Right renal cortex interstitium (tissue), 3 donors: ENCODE measurements at places on chromosomes 16 and 17. TPM values are rescaled to one million over a fixed set of nuclear protein-coding genes. Genes with fewer than 3 reads are reported as not detected.

The KCNJ18 gene
- not detected for polyA plus RNA-seq

- no peak for DNase-seq
Observed at GRCh38 chr17:2181206-2181896, 122.2 kb downstream of the SMG6 start.

DNA sequence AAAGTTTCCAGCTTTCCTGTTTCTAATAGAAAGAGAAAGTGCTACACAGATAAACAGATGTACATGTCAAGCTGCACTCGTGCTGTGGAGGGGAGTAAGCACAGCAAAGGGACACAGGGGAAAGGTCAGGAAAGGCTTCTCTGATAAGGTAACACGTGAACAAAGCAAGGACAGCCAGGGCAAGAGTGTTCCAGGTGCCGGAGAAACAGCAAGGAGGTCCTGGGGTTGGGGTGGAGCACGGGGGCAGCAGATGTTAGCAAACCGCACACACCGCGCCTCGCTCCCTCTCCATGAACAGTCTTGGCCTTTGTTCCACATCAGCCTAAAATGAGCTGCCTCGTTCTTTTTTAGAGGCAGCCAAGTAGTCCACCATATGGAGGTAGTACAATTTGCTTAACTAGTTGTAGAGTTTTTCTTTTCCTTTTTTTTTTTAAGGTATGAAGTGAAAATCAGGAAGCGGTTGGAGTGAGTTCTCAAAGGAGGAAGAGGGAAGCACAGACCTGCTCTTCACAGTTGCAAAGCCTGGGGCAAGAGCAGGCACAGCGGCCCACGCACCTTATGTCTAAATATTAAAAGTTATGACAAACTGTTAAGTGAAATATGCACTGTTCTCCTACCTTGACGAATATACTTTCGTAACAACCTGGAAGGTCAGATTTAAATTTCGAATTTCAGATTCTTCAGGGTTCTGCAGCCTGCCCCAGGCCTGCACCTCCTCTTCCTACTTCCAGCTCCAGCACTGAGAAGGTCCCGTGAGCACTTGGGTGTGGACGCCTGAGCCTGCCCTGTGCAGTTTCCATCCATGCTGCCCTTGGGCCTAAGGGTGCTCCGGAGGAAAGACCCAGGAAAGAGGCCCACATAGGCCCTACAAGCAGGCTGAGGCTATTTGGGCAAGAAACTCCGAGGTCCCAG lies 41.5 kb upstream of the RPH3AL start:
- no peak for DNase-seq

The AGRP gene
- polyA plus RNA-seq, result not detected

- DNase-seq, result no peak
Observed at GRCh38 chr16:49857423-49858181, 1.7 kb upstream of the ZNF423 start.

The SLC5A10 gene
- 0.42 TPM for polyA plus RNA-seq

The C17orf67 gene
- 1.2 TPM for polyA plus RNA-seq

GRCh38 chr17:54900457-54901229 lies at the start of gene TOM1L1:
TOM1L1 (plus strand) TSS chr17:54900852; CDS start chr17:54900866, 14 bp downstream.
- no peak for DNase-seq

The COX10 gene
- polyA plus RNA-seq, result 17.5 TPM

DNA sequence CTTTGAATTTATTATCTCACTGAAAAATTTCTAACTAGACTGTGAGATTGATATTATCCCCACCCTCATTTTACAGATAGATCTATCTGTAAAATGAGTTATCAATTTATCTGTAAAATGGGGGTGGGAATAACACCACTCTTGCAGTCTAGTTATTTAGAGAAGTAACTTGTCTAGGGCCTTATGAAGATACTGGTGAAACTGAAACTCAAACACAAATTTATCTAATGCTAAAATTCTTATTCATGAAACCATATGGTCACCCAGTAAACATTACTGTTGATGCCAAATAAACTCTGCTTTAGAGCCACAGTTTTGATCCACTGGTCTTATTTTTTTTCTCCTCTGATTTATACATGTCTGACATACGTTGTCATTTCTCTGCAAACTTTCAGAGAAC lies 52.1 kb upstream of the SMIM36 start:
- DNase-seq, result no peak

GRCh38 chr17:8662973-8663372 lies 32.4 kb upstream of the MYH10 start:
- no peak for DNase-seq

DNA sequence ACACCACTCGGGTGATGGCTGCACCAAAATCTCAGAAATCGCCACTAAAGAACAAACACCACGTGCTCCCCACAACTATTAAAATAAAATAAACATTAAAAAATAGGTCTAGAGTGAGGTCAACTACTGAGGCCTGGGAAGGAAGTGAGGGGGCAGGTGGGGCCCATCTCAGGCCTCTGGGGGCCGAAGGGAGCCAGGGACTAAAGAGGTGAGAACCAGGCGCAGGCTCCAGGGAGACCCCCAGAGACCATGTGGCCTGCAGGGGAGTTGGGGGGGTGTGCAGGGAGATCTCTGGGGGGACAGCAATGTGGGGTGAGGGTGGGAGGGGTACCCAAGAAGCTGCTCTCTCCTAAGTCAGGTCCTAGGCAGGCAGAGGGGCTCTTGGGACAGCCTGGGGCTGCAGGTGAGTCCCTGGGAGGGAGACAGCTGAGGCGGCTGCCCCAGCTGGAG lies 111.3 kb upstream of the SMURF2 start:
- DNase-seq, result no peak

DNA sequence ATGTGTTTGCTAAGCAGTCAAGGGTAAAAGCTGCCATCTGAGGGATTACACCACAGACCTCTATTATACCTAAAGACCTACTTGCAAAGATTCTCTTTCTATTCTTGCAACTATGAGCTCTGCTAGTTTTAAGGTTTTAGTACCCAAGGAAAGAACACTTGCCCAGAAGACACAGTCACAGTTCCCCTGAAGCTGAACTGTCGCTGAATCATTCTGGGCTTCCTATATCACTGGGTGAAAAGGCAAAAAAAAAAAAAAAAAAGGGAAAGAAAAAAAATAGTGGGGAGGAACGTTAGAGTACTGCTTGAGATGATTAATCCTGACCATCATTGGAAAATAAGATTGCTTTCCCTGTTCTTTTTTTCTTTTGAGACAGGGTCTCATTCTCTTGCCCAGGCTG lies 37.9 kb downstream of the LYRM1 start:
- no peak for DNase-seq

The PRSS53 gene
- 0.60 TPM for polyA plus RNA-seq

GRCh38 chr17:16418685-16419068 lies 3.3 kb downstream of the TRPV2 start:
- DNase-seq, result no peak

GRCh38 chr16:71426069-71426879 lies 15.6 kb downstream of the TLE7 start:
- no peak for DNase-seq

DNA sequence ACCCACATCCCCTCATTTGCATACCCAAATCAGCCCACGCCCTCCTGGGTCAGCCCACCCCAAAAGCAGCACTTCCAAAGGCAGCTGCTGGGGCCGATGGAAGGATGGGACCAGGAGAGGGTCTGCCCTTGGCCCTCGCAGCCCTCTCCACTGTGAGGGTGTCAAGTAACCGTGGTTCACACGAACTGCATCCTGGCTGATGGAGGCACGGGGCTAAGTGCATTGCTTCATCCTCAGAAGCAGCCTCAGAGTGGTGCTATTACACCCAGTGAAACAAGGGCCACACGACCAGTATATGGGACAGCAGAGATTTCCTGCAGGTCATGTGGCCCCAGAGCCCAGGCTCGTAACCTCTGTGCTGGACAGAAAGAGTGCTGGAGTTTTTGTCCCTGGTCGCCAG lies 13.2 kb upstream of the ATP2A3 start:
- DNase-seq, result no peak

The TAT gene
- polyA plus RNA-seq, result 0.07 TPM

The KRT17 gene
- 1.6 TPM for polyA plus RNA-seq

- DNase-seq, result no peak
Observed at GRCh38 chr16:1149101-1149636, 3.7 kb upstream of the CACNA1H start.

- no peak for DNase-seq
Observed at GRCh38 chr16:56332464-56333079, 92.8 kb downstream of the AMFR start.

The CIITA gene
- 6.3 TPM for polyA plus RNA-seq

DNA sequence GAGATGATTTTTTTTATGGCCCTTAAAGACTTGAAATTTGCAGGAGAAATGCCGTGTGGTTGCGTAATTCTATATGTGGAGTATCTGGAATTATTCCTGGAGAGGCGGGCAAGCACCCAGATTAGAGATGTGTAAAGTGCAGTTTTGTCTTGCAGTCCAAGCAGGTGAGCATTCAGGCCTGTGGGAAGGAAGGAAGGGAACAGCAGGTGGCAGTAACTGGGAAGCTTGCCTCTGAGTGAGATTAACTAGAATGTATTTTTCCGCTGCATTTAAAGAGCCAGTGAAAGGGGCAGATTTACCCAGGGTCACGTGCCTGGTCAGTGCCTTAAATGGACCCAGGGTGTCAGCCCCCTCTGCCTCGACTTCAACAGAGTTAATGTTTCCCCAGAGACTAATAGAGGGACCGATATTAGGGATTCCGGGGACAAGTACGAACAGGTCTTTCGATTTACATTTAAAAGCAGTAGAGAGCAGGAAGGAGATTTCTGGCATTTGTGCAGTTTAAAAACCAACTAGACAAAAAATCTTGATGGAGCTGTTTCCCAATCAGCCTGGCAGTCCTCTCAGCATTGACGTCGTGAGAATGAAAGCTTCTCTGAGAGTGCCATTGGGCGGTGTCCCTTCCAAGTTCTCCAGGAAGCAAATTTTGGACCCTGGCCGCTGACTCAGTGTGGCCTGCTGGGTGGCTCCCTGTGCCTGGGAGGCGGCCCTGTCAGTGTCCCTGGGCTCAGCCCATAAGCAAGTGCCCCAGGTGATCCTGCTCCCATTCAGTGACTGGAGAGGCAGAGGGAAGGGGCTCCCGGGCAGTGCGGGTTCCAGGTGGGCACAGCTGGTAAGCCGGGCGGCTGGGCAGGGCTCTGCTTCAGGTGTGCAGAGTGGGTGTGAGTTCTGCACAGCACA lies 38.2 kb downstream of the KSR1 start:
- no peak for DNase-seq

DNA sequence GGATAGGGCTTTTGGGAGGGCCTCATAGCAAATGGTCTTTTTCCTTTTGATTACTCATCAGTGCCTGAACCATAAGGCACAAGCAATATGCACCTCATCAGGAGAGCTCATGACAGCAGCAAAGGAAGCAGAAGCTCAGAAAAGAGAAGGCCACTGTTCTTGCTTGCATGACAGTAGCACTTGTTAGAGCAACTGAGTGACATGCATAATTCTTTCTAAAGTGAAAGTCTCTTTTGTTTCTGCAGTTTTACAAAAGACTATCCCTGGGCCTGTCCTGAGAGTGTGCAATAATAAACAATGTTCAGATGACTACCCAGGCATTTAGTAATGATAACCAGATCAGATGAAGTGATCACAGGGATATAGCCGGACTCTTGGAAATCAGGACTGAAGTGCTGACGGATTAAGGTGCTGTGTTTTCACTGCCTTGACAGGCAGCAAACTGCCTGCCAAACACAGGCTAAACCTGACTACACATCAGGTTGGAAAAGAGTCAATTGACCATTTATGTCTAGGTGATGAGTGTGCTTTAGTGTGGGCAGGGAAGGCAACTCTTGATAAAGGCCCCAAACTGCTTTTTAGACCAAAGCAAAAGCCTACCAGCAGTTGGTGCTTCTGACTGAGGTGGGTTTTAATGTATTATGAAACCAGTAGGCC lies 1860.3 kb downstream of the TP53TG3F start:
- no peak for DNase-seq

GRCh38 chr17:44503147-44504029 lies at the start of gene GPATCH8:
GPATCH8 (minus strand) TSS chr17:44503406; CDS start chr17:44503370, 36 bp downstream.
- peak; percentile 89 for DNase-seq

DNA sequence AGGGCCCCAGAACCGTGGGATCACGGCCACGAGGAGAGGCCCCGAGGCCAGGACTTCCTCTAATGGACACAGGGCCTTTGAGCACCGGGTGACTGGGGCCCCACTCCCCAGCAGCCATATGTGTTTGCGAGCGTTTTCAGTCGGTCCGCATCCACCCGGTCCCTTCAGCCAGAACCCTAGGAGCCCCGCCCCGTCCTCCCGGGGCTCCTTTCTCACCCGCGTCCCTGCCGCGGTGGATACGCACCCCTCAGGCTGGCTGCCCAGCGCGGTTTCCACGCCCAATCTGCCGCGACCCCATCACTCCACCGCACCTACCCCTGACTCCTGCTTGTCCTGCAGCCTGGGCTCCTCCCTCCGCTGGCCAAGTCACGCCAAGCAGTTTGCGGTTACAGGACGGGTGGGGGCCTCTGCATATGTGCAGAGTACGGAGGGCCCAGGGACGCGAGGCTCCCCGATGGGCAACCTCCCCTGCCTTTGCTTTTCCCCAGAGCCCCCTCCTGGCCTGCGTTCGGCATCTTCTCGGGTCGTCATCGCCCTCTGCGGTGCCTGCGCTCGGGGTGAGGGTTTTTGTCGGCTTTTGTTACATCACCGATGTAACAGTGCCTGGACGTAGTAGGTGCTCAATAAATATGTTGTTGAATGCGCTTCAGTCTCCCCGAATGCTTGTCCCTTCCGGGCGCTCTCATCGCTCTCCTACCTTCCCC lies 1.0 kb upstream of the TTYH2 start:
- no peak for DNase-seq

GRCh38 chr16:12341423-12341822 lies 364.9 kb downstream of the SNX29 start:
- no peak for DNase-seq

- no peak for DNase-seq
Observed at GRCh38 chr16:87689956-87690465, 75.8 kb downstream of the KLHDC4 start.

The ABI3 gene
- polyA plus RNA-seq, result 4.7 TPM
